CD4-positive, CD25-positive, alpha-beta regulatory T cell (primary cell): ENCODE measurements at places on chromosomes 2 and 18.

DNA sequence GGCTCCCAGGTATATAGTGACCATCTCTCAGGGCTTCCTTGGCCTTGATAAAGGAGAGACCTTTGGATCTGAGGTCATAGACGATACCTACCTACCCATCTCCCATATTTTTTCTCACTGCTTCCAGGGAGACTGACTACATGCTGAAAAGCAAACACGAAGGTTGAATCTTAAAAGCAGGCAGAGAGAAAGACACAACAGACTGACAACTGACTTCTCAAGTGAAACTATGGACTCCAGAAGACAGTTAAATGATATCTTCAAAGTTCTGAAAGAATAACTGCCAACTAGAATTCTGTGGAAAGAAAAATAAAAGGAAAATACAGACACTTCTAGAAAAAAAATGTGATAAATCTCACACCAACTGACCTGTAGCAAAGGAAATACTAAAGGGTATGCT, 76.5 kb upstream of the HAAO start:
- no peak for DNase-seq

DNA sequence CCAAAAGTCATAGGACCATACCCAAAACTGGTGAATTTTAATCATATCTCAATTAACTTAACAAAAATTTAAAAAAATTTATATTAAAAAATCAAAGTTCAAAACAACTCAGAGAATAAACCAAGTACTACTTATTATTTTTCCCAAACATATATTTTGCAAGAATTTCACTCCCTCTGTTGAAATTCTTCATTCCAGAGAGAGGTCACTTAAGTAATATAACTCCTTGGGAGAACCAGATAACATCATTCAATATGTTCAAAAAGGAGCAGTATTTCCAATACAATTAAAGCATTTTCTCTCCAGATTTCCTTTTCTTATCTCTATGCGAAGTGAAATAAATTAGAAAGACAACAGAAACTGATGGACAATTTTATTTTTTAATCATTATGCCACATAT, 165.9 kb upstream of the RND3 start:
- no peak for DNase-seq

DNA sequence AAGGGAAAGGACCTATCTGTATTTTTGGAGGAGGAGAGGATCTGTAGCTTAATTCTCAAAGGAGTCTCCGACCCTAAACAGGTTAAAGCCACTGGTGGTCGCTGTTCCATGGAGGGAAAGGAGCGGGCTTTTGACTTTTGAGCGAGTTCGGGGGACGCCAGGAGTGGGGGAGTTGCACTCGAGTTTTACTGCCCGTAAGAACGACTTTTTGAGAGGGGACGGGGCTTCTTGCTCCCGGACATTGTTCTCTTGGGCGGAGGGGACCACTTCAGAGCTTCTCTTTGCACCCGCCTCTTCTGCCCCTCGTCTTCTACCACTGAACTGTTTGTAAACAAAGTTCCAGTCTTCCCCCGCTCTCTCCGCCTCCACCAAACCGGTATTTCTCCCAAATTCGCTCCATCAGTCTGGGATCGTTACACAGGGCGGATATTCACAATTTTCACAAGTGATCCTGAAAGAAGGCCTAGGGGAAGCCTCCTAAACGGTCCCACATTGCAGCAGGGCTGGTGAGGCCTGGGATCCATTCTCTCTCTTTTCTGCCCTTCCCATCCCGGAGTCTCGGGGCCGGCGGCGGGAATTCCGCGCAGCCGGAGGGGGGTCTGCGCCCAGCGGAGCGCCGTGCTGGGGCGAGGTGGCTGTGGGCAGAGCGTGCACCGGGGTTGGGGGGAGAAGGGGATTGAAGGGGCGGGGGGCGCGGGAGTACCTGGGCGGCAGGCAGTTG, 6.6 kb downstream of the DLX2 start:
- DNase-seq: no peak

DNA sequence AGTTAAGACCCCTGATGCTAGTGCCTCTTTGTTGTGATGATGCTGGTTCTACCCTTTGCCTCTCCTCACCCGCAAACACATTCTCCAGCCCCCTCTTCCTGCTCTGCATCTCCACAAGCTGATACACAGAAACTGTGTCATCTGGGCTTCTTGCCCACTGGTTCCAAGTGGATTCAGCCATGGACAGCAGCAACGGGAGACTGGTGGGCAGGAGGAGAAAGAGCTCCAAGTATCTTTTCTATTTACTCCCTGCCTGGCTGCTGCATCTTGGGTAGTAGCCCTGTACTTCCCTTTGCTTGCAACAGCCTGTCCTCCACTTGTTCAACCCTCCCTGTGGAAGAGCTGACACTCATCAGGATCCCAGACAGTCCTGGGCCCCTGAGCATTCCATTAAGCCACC, 655.1 kb upstream of the RAB6C start:
- DNase-seq: no peak

DNA sequence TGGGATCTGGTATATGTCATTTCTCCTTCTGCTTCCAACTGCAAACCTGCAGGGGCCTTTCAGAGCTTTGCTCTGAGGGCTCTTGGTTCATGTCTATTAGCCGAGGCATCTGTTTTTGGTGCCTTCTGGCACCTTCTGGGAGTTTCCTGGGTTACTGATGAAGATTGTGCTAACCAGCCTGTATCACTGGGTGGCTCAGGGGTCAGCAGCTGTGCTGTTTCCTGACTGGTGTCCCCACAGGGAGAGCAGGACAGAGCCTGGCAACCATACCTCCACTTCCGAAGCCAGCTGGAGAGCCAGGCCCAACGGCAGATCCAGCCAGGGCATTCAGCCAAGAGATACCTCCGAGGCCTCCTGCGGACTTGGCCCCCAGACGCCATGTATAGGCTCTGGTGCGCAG, 17.5 kb downstream of the KIAA2012 start:
- DNase-seq: no peak

- DNase-seq: no peak
These were observed 821.4 kb downstream of the RNF144A start for GRCh38 chr2:7738596-7738995.

DNA sequence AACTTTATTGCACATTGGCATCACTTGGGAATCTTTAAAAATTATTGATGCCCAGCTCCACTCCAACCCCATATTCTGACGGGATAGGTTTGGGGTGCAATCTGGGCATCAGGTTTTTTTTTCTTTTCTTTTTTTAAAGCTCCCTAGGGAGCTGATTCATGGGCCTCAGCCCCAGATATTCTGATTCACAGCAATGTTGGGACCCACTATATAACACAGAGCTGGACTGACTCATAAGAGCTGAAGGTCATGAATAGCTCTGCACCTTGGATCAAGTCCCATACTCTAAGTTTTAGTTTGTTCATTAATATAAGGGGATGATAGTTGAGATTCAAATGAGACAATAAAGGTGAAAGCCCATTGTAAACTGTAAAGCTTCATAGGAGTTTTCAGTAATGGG, 191.1 kb upstream of the REV1 start:
- no peak for DNase-seq

GRCh38 chr2:233449081-233449901, 95.0 kb downstream of the DGKD start:
- no peak for DNase-seq

GRCh38 chr18:67577386-67577785, 60.9 kb upstream of the DSEL start:
- DNase-seq: no peak

GRCh38 chr18:59454909-59455727, 96.1 kb upstream of the LMAN1 start:
- no peak for DNase-seq

GRCh38 chr2:84458551-84459017, 496 bp downstream of the SUCLG1 start:
- DNase-seq: peak; percentile 9

DNA sequence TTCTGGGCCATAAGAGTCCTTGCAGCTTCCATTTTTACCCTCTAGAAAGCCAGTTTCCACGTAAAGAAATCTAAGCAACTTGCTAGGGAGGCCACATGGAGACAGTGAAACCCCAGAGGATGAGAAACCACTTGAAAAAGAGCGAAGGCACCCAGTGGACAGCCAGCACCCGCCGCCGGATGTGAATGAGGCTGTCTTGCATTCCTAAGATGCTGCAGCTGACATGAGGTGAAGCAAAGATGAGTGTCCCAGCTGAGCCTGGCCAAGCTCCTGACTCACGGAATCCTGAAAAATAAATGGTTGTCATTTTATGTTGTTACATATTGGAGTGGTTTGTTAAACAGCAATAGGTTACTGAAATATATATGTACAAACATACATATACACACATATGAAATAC, 65.9 kb upstream of the STPG4 start:
- DNase-seq: no peak

GRCh38 chr2:27294928-27295327, 12.7 kb downstream of the TRIM54 start:
- DNase-seq: no peak
